ENCODE measurements at places on chromosomes 1 and 21.

- DNase-seq, result no peak
Measured at GRCh38 chr1:221939607-221940006, 197.7 kb upstream of the DUSP10 start.

DNA sequence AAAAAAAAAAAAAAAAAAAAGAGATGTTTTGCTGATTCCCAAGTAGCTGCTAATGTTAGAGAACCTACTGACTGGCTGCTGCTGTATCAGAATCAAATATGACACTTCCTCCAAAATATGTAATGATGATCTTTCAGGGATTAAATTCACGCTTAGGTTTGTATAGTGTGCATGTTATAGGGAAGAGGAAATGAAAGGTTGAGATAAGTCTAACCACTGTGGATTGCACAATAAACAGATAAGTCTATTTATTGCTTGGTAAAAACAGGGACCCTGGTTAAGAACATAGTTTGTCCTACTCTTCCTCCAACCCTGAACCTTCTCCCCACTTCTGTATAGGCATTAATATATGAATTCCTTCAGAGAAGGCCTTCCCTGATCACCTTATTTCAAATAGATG, 13.2 kb downstream of the RC3H1 start:
- DNase-seq, result no peak

DNA sequence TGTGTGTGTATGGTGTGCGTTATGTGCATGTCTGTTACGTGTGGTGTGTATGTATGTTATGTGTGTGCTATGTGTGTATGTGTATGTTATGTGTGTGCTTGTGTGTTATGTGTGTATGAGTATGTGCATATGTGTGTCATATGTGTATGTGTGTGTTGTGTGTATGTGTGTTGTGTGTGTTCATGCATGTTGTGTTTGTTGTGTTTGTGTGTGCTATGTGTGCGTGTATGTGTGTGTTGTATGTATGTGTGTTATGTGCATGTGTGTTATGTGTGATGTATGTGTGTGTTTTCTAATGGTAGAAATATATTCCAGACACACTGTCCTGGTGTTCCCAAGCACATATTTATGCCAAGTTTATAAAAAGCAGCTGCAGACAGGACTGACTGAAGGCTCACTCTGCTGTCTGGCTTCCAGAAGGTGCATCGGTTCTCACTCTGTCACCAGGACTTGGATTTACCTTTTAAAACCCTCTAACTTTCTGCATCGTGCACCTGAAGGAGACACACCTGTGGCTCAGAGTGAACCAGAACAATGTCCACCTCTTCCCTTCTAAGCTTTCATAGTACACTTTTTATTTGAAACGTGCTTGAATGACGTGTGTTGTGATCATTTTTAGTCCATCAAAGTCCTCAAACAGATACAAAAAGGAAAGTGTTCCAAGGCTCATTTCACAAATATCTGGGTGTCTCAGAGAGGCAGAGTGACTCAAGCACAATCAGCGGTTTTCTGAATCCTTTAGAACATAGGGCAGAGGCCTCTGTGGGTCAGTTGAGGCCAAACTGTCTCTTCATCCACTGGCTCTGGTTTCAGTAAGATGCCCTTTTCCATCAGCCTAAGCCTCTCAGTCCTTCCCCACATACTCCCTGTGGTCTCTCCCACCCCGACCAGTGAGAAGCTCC, 49.9 kb downstream of the TOMM20 start:
- no peak for DNase-seq

GRCh38 chr1:33849211-33849610, 14.7 kb upstream of the HMGB4 start:
- DNase-seq, result no peak

GRCh38 chr1:30110846-30111245, 612.5 kb downstream of the MATN1 start:
- DNase-seq, result no peak

DNA sequence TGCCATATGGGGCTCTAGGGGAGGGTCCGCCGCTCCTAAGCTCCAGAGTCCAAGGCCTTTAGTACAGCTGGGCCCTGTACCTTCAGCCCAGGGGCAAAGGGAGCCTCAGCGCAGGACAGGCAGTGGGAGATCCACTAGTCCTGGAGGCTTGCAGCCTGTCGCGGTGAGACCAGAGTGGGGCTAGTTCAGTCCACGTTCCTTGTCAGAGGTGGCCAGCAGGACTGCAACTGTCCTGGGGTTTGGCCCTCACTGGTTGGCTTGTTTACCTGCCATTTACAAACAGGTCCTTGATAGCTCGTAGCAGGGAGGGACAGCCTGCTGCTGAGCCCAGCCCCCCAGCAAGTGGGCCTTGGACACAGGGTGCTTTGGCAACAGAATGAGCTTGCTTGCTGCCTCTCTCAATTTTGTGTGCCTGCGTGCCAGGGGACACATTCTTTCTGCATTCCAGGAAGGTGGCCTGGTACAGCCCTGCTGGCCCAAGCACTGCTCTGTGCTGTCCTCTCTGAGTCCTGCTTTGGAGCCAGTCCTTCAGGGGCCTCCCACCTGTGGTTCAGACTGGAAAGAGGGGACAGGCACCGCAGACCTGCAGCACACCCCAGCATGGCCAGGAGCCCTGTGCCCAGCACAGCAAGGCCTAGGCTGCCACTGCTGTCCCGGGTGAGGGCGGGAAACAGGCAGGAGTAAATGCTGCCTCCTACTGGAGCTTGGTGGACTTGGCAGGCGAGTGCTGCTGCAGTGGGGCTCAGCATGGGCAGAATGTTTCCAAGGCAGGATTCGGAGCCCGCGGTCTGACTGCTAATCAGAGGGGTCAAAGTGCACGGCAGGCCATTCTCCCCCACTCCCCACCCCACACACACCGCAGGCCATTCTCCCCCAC, 15.2 kb downstream of the H6PD start:
- peak; percentile 52 for DNase-seq

GRCh38 chr1:152520561-152521090, 6.3 kb downstream of the CRCT1 start:
- no peak for DNase-seq

- no peak for DNase-seq
Measured at GRCh38 chr1:160206036-160206389, 829 bp downstream of the PEA15 start.

- no peak for DNase-seq
Measured at GRCh38 chr1:76219366-76219818, 144.8 kb downstream of the ST6GALNAC3 start.

- no peak for DNase-seq
Measured at GRCh38 chr1:56188221-56188620, 391.1 kb downstream of the PLPP3 start.

- DNase-seq, result no peak
Measured at GRCh38 chr1:1318131-1318652, 6.3 kb downstream of the INTS11 start.

DNA sequence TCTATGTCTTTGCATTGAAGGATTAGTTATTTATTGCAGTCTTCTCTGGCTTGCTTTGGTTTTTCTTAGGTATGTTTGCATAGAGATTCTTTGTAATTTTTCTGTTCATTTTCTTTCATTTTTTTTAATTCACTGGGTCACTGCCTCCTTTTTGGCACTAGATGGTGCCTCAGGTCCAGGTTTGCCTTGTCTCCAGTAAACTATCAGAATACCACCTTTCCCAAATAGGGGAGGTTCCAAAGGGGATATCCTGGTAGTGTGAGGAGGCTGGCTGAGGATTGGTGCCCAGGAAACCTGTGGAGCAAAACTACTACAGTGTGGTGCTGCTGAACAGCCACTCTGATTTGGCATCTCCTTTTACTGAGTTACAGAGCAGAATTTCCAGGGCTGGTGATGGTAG, 257.1 kb downstream of the KCTD3 start:
- DNase-seq, result no peak

DNA sequence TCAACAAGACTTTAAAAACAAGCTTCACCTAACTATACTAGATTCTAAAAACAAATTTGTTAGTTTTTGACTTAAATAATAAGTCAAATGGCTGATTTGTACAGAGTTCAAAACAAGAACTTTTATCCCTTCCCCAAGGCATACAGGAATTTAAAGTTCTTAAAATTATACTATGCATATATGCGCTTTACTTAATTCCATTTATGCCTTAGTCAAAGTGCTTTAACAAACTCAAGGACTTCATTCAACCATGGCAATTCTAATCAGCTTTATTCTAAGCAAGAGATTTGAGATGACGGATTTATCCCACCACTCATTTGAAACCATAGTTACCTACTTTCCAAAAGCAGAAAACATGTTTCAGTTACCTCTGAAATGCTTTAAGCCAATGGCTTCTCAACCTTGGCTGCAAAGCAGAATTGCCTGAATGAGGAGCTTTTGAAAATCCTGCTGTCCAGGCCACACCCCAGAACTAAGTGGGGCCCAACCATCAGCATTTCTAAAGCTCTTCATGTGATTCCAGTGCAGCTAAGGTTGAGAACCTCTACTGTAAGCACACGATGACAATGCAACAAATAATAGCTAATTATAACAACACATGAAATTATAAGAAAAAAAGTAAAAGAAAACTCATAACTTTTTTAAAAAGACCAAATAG, 44.6 kb downstream of the TTLL7 start:
- DNase-seq, result no peak
